Hepatocyte (in vitro differentiated cells): ENCODE measurements at places on chromosomes 1 and 21. TPM values are rescaled to one million over a fixed set of nuclear protein-coding genes. Genes with fewer than 3 reads are reported as not detected.

GRCh38 chr1:100187912-100188311, 9.9 kb upstream of the LRRC39 start:
- H3K4me1 ChIP-seq: no peaks in the 10 kb centered on the region
- no peaks in the 10 kb centered on the region for H3K36me3 ChIP-seq
- no peaks in the 10 kb centered on the region for H3K27me3 ChIP-seq
- no peak overlapping the region for H3K27ac ChIP-seq
- H3K4me3 ChIP-seq: no peak overlapping the region

GRCh38 chr1:170619241-170620028, 44.5 kb upstream of the PRRX1 start:
- H3K4me1 ChIP-seq: no peaks in the 10 kb centered on the region
- H3K27me3 ChIP-seq: no peaks in the 10 kb centered on the region
- DNase-seq: no peak
- no peak overlapping the region for H3K4me3 ChIP-seq

- no peaks in the 10 kb centered on the region for H3K27me3 ChIP-seq
- H3K36me3 ChIP-seq: no peaks in the 10 kb centered on the region
- peak; percentile 41 for DNase-seq
- peaks cover 10% of the 10 kb centered on the region for H3K4me1 ChIP-seq
- no peak overlapping the region for H3K4me3 ChIP-seq
These were observed 76.3 kb upstream of the ZRANB2 start for GRCh38 chr1:71157151-71157550.

DNA sequence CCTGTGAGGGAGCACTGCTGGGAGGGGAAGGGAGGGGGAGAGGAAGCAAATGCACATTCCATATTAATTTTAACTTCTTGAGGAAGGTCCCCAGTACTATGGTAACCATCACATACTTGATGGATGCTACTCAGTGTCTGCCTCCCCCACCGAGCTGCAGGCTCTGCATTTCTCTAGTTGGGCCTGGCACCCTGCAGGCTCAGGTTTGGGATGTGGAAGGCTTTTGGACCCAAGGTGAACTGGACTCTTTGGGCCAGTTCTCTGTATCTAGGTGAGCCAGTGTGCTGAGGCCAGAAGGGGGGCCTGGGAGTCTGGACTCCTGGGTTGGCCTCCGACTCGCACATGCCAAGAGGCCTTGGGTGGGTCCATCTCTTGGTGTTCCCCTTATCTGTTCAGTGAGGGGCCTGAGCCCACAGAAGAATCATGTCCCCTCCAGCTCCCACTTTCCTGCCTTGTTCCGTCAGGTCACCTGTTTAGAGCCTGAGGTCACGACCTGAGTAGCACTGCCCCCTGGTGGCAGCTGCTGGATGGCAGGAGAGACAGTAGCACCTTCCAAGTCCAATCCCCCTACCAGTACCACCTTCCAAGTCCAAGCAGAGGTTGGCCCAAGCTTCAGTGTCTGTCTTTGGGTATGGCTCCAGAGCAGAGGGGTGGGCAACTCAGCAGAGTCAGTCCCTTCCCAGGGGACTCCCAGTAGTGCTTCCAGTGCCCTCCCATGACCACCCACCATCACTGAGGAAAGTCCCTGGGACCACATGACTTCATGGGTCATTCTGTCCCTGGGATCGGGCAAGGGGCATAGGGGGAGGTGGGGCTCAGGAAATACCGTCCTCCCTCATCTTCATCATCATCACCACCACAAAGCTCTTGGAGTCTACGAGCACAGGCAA, 241.8 kb downstream of the TRABD2B start:
- no peak overlapping the region for H3K4me3 ChIP-seq
- no peak overlapping the region for H3K27ac ChIP-seq
- DNase-seq: no peak
- peaks cover 6% of the 10 kb centered on the region for H3K4me1 ChIP-seq

DNA sequence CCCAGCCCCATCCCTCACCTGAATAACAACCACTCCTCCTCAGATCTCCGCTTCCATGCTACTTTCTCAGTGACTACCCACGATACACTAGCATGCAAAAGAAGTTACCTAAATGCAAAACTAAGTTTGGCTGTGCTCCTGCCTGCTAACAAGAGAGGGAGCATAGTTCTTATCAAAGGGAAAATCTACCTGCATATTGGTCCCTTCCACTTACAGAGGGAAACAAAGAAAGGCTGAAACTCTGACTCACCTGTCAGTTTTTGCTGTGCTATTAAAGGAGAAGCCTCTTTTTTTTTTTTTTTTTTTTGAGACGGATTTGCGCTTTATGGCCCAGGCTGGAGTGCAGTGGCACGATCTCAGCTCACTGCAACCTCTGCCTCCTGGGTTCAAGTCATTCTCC, 43.8 kb upstream of the RAVER2 start:
- H3K27me3 ChIP-seq: no peaks in the 10 kb centered on the region
- H3K36me3 ChIP-seq: no peaks in the 10 kb centered on the region
- no peaks in the 10 kb centered on the region for H3K4me1 ChIP-seq
- H3K4me3 ChIP-seq: no peak overlapping the region
- no peak for DNase-seq
- no peak overlapping the region for H3K27ac ChIP-seq

GRCh38 chr1:172966844-172967540, 83.7 kb downstream of the TNFSF18 start:
- H3K4me3 ChIP-seq: no peak overlapping the region
- no peak for DNase-seq
- no peaks in the 10 kb centered on the region for H3K27me3 ChIP-seq

CCDC17 gene
- total RNA-seq: 1.3 and 1.4 TPM in 2 replicates

DNA sequence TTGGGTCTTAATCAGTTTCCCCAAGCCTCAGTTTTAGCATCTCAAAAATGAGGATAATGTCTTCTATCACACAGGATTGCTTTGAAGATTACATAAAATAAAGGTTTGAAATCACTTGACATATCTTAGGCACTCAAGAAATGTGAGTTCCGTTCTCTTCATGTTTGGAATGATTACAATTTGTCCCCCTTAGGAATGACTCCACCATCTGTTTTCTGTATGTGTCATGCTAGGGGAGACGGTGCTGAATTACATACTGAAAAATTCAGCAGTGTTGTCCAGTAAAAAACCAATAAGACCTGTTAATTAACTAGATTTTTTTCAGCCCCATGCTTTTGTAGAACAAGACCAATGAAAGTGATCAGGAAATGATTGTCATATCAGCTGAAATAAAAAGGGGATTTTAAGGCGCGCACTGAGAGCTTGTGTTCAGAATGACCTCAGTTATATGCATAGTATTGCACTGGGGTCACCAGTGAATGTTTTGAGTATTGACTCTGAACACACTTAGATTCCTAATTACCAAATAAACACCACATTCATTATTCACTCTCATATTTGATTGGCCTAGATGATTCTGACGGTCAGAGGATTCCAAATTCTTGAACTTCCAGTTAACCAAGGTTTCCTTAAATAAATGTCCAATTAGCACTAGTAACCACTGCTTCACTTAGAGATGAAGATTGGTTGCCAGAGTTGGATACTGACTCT, 114.5 kb upstream of the KCNK2 start:
- DNase-seq: no peak
- no peaks in the 10 kb centered on the region for H3K27me3 ChIP-seq
- H3K4me3 ChIP-seq: no peak overlapping the region
- H3K27ac ChIP-seq: no peak overlapping the region

- no peaks in the 10 kb centered on the region for H3K4me1 ChIP-seq
- peaks cover 14% of the 10 kb centered on the region for H3K27me3 ChIP-seq
- H3K4me3 ChIP-seq: peak overlapping the region; percentile 4
- DNase-seq: peak; percentile 66
- no peak overlapping the region for H3K27ac ChIP-seq
These were observed 34.8 kb downstream of the KCNQ4 start for GRCh38 chr1:40818264-40818961.

- H3K4me3 ChIP-seq: no peak overlapping the region
- no peaks in the 10 kb centered on the region for H3K27me3 ChIP-seq
- no peak overlapping the region for H3K27ac ChIP-seq
- H3K36me3 ChIP-seq: no peaks in the 10 kb centered on the region
These were observed 259.1 kb downstream of the DSCAM start for GRCh38 chr21:40587736-40588346.

GRCh38 chr1:224519874-224520273, 85.3 kb upstream of the WDR26 start:
- DNase-seq: no peak
- no peak overlapping the region for H3K4me3 ChIP-seq
- H3K27ac ChIP-seq: no peak overlapping the region
- H3K36me3 ChIP-seq: no peaks in the 10 kb centered on the region
- no peaks in the 10 kb centered on the region for H3K4me1 ChIP-seq

GRCh38 chr1:40978886-40979240, 633 bp upstream of the CTPS1 start:
- H3K4me1 ChIP-seq: peaks cover 25% of the 10 kb centered on the region
- DNase-seq: no peak
- H3K4me3 ChIP-seq: peak overlapping the region; percentile 33
- no peaks in the 10 kb centered on the region for H3K36me3 ChIP-seq

- peak overlapping the region; percentile 53 for H3K27ac ChIP-seq
- no peaks in the 10 kb centered on the region for H3K36me3 ChIP-seq
- H3K4me1 ChIP-seq: peaks cover 8% of the 10 kb centered on the region
- DNase-seq: no peak
- H3K4me3 ChIP-seq: peak overlapping the region; percentile 98
These were observed 457 bp downstream of the SRM start for GRCh38 chr1:11059155-11059967.

- H3K27me3 ChIP-seq: no peaks in the 10 kb centered on the region
- H3K4me3 ChIP-seq: no peak overlapping the region
- H3K27ac ChIP-seq: no peak overlapping the region
- no peaks in the 10 kb centered on the region for H3K36me3 ChIP-seq
- no peaks in the 10 kb centered on the region for H3K4me1 ChIP-seq
These were observed 22.5 kb upstream of the CAP1 start for GRCh38 chr1:40017951-40018575.

GRCh38 chr1:162087111-162087510, 17.6 kb downstream of the NOS1AP start:
- H3K4me3 ChIP-seq: no peak overlapping the region
- H3K27ac ChIP-seq: no peak overlapping the region
- no peaks in the 10 kb centered on the region for H3K36me3 ChIP-seq

RHD gene
- not detected in 2 replicates for total RNA-seq

DNA sequence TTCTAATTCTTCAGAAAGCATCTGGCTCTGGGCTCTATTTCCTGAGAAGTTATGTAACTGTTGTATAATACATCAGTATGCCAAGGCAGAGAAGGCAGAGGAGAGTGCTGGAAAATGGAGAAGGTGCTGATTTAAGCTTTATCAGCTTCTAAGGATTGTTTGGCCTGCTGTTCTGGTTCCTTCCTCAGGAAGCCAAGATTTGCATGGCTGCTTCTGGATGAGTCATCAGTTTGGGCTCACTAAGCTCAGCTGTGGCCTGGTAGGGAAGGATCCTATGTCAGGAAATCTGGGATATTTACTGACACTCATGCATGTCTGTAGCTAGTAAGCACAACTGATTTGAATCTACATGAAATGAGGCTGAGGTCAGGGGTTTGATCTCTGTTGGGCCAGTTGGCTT, 73.2 kb upstream of the ADGRL4 start:
- no peak overlapping the region for H3K4me3 ChIP-seq
- no peak overlapping the region for H3K27ac ChIP-seq
- H3K4me1 ChIP-seq: no peaks in the 10 kb centered on the region
- H3K27me3 ChIP-seq: no peaks in the 10 kb centered on the region

DNA sequence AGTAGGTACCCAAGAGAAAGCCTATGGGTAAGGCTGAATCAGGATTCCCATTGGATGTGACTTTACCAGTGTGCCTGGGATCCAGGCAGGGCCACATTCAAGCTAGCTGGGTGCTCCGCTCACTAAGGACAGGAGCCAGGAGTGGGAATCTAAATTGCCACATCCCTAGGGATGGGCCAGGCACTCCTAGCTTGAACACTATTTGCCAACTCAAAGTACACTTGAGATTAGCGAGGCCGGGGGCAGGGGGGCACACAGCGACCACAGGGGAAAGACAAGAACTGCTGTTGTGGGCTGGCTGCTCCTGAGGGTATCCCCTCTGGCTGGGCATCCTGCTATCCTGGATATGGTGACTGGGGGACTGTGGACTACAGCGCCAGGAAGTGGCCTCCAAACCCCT, 4.3 kb downstream of the SLC45A3 start:
- DNase-seq: peak; percentile 51
- no peak overlapping the region for H3K4me3 ChIP-seq
- H3K36me3 ChIP-seq: no peaks in the 10 kb centered on the region

DNA sequence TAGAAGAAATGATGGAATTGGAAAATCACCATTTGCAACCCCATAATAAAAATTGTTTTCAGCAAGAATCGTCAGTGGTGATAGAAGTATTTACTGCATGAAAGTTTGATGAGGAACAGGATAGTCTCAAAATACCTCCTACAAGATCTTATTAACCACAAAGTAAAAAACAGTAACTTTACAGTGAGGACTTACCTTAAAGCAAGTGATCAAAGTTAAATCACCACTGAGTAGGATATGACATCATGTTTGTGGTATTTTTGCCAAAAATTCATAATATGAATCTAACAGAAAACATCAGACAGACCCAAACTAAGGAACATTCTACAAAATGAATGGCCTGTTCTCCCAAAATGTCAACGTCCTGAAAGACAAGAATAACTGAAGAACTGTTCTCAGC, 19.9 kb downstream of the ALDH9A1 start:
- H3K27me3 ChIP-seq: no peaks in the 10 kb centered on the region
- DNase-seq: no peak
- H3K4me3 ChIP-seq: no peak overlapping the region
- H3K27ac ChIP-seq: no peak overlapping the region
- H3K36me3 ChIP-seq: no peaks in the 10 kb centered on the region
- no peaks in the 10 kb centered on the region for H3K4me1 ChIP-seq

UBAP2L gene
- total RNA-seq: 83.5 and 103 TPM in 2 replicates

DNA sequence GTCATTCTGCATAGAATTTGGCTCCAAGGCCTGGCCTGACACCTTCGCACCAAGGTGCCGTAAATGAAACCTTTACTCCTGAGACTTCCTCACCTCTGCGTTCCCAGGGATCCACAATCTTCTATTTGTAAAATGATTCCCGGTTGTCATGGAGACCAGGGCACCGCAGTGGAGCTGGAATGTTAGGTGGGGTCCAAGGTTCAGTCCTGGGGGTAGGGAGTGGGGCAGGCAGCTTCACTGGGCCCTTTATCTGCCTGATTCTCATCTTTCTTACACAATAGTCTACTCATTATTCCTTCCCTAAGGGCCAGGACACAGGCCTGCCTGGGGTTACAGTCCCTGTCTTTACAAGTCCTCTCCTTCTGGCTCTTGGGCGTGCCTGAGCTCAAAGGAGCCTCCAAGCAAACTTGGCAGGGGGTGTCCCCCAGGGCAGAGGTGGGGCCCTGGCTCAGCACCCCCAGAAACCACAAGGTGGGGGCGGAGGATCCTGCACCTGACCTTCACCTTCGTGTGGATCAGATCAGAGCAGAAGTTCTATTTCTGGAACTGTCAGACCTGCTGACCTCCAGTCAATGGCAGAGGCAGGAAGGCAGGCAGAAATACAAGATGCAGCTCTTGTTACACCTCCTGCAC, 51.1 kb downstream of the RIPK4 start:
- peaks cover 58% of the 10 kb centered on the region for H3K4me1 ChIP-seq
- peak overlapping the region; percentile 92 for H3K27ac ChIP-seq
- no peaks in the 10 kb centered on the region for H3K36me3 ChIP-seq
- DNase-seq: peak; percentile 93
- H3K27me3 ChIP-seq: no peaks in the 10 kb centered on the region
- H3K4me3 ChIP-seq: no peak overlapping the region

- no peak overlapping the region for H3K27ac ChIP-seq
- H3K4me3 ChIP-seq: no peak overlapping the region
- no peaks in the 10 kb centered on the region for H3K36me3 ChIP-seq
These were observed 20.7 kb downstream of the GPR157 start for GRCh38 chr1:9108056-9108665.

GRCh38 chr1:242225767-242226573, 227.1 kb upstream of the MAP1LC3C start:
- H3K4me1 ChIP-seq: no peaks in the 10 kb centered on the region
- H3K27ac ChIP-seq: no peak overlapping the region
- DNase-seq: no peak
- no peaks in the 10 kb centered on the region for H3K36me3 ChIP-seq
- no peak overlapping the region for H3K4me3 ChIP-seq
- no peaks in the 10 kb centered on the region for H3K27me3 ChIP-seq
